ENCODE measurements at places on chromosomes 12 and 14. TPM values are rescaled to one million over a fixed set of nuclear protein-coding genes. Genes with fewer than 3 reads are reported as not detected.

The ADAMTS20 gene
- total RNA-seq, result not detected

The DLGAP5 gene
- 8.1 TPM for total RNA-seq

The TAS2R10 gene
- 0.50 TPM for total RNA-seq

The PLD4 gene
- total RNA-seq, result 0.17 TPM

The JPH4 gene
- total RNA-seq, result not detected

The PWP1 gene
- 42.3 TPM for total RNA-seq

The UBC gene
- total RNA-seq, result 2,362 TPM

The PMCH gene
- total RNA-seq, result not detected

The SOAT2 gene
- not detected for total RNA-seq

The FOXN4 gene
- not detected for total RNA-seq

The RAB21 gene
- 11.4 TPM for total RNA-seq

The CLEC1A gene
- total RNA-seq, result not detected

The FSCB gene
- not detected for total RNA-seq

The CFAP251 gene
- total RNA-seq, result 7.9 TPM

The DNAI7 gene
- total RNA-seq, result 0.17 TPM

The UTP20 gene
- total RNA-seq, result 13.1 TPM

The VRTN gene
- not detected for total RNA-seq

The CAPRIN2 gene
- total RNA-seq, result 20.3 TPM

The SPTB gene
- under 0.01 TPM for total RNA-seq

The CMTM5 gene
- total RNA-seq, result 0.77 TPM
